ELF-1 (cell line): ENCODE measurements at places on chromosomes 16 and 17.

GRCh38 chr17:17269926-17270773 is 10.9 kb downstream of the COPS3 start:
- peak; percentile 64 for DNase-seq

DNA sequence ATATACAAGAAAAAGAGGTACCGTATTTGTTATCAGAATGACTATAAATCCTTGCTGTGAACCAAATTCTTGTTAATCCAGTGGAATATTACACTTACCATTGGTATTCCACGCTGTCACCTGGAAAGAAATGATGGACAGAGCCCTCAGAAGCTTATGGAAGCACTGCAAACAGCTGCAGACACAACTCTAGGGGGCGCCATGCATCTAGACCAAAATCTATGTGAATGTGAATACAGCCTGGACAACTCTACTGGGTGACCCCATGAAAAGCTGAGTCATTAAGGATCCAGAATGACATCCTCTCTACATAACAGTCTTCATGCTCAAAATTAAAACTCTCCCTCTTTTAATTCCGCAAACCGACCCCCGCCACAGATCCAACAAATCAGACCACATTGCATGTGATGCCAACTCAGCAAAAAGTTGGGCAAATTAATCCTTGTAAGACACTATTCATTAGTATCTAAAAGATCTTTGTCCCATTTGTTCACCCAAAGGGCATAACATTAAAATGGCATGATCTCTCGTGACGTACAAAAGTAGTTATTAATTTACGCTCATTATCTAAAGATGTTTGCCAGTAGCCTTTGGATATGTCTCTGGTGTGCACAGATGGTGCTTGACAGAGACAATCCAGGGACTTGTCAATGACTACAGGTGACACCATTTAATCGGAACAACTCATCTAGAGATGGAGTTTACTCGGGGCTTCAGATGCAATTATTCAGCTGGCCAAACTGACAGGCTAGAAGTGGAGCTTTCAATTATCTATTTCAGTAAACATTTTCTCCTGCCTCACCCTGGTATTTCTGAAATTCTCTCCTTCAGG is 552.7 kb upstream of the PSMD7 start:
- no peak for DNase-seq

DNA sequence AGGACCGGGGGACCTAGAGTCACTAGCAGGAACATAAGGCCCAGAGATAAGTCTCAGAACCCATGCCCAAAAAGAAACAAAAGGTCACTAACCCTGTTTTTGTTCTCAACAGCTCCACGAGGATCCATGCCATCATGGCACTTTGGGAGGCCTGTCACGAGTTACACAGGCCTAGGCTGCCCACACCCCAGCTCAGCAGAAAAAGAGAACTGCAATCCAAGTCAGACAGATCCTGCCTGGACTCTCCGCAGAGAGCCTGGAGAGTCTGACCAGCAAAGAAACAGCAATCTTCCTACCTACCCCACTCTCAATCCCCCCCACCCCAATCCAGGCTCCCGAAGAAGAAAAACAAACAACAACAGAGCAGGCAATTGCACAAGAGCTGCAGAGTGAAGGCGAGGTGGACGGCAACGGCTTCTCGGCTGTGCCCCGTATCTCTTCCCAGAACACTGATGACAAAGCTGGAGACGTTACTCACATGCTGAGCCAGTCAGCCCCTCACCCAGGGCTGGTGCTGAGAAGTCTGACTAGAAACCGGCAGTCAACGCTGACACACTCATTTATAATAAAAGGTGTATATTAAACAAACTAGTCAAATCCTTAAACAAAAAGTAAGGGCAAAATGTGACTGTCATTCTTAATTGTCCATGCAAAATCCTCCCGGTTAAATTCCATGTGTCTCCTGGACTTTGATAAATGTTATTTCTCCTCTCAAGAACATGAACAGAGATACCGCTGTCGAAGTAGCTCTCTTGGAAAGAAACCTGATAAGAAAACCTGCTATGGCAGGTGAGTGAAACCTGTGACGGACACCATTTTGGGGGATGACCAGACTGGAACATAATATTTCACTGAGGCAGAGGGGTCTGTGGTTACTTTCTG is 89.3 kb downstream of the SMG6 start:
- peak; percentile 52 for DNase-seq

- no peak for DNase-seq
Measured at GRCh38 chr17:4580291-4580690, 4.0 kb upstream of the SMTNL2 start.

GRCh38 chr17:71726341-71726740 is 394.5 kb upstream of the SOX9 start:
- no peak for DNase-seq

- DNase-seq = peak; percentile 72
Measured at GRCh38 chr17:48610282-48611211, at the start of gene HOXB7. HOXB7 (minus strand) TSS chr17:48611017; CDS start chr17:48610918, 99 bp downstream.

GRCh38 chr16:15672514-15673167 is 22.6 kb downstream of the NDE1 start:
- peak; percentile 49 for DNase-seq

GRCh38 chr17:8611619-8612298 is 18.8 kb downstream of the MYH10 start:
- DNase-seq = peak; percentile 29

DNA sequence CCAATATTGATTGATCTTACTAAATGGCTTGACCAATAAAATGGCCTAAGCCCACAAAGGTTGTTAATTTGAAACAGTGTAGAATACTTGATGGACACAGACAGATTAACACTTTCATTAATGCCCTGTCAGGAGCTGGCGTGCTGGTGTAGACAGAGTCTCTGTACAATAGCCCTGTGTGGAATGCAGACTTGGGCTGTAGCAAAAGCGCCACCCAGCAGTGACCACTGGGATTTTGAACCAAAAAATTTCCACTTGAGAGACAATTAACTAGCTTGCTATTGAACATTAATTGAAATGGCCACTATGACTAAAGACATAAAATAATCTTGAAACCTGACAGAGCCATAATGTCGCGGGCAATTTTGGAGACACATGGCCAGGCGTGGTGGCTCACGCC is 19.7 kb upstream of the GUCY2D start:
- DNase-seq = no peak

GRCh38 chr17:45705123-45706009 is 78.8 kb upstream of the CRHR1 start:
- no peak for DNase-seq

GRCh38 chr17:1800712-1801111 is 29.0 kb downstream of the SMYD4 start:
- no peak for DNase-seq

GRCh38 chr17:81188491-81188840 is 22.4 kb upstream of the AATK start:
- DNase-seq = no peak

DNA sequence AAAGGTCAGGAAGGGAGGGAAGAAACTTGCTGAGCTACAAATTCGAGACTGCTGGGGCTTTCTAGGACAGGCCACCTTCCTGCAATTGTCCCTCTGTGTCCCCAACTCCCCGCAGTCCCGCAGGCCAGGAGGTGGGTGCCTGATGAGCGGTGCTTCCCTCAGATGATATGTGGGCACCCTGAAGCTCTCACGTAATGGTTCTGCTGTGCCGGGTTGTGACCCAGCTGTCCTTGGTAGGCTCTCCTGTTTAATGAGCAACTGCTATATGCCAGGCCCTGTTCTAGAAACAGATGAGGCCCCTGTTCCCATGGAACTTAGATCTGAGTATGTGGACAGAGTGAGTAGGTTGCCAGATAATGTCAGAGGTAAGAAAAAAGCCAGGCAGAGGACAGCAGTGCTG is 22.0 kb upstream of the MYO15B start:
- no peak for DNase-seq

DNA sequence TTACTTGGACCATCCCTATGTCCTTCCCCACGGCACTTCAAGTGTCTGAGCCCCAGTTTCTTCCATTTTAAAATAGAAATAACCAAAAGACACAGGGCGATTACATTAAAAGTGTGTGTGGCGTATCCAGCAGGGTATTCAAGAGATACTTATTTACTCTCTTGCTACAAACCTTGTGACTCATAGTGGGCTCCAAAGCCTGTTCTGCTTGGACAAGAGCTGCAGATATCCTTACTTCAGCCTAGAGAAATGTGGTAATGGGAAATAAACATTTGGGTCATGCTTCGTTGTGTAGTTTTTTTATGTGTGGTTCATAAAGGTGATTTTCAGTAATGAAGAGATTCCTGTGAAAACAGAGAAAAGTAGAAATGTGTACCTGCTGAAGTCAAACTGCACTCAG is 288.9 kb upstream of the CDH11 start:
- DNase-seq = no peak
